Psoas muscle (tissue), 8 donors: ENCODE measurements at places on chromosomes 6 and 20.

GRCh38 chr6:2855061-2855519 lies 13.4 kb upstream of the SERPINB1 start:
- H3K27me3 ChIP-seq = no peaks in the 10 kb centered on the region
- H3K27ac ChIP-seq = peak overlapping the region; percentile 75
- no peak for DNase-seq
- no peaks in the 10 kb centered on the region for H3K36me3 ChIP-seq
- peak overlapping the region; percentile 62 for H3K4me3 ChIP-seq

- H3K4me1 ChIP-seq = no peaks in the 10 kb centered on the region
- no peaks in the 10 kb centered on the region for H3K36me3 ChIP-seq
- no peak overlapping the region for H3K4me3 ChIP-seq
- H3K27ac ChIP-seq = no peak overlapping the region
Measured at GRCh38 chr6:112464901-112465665, 118.0 kb downstream of the RFPL4B start.

DNA sequence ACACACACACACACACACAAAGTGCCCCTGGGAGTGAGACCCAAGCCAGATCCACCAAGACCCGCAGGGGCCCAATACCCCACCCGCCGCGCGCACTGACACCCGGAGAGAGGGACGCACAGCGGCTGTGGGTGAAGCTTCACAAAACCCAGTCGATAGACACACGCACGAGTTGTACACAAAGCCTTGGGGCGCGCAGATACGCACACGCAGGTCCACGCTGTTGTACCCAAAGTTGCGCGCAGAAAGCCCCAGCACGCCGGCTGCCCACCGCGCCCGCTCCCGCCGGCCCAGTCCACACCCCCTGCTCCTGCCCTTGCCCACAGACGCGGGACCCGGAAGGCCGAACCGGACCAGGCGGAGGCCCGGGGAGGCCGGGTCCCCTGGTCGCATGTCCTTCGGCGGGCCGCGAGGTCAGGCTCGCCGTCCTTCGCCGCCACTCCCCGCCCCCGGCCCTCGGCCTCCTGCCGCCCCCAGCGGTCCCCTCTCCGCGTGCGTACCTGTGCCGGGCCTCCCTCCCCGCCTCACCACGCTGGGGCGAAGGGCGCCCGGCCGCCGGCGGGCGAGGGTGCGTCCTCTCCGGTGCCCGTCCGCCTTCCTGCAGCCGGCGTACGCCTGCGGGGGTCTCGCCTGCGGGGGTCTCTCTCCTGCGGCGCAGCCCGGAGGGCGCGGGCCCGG lies at the start of gene TMEM74B:
Gene TMEM74B, minus strand, starts transcription at position 344 of the 678 bp plus-strand sequence. CDS start 1,180 bp downstream, outside the sequence.
- H3K27me3 ChIP-seq = peaks cover 4% of the 10 kb centered on the region
- H3K4me3 ChIP-seq = peak within 1 kb of the TSS; percentile 68
- no peaks in the 10 kb centered on the region for H3K4me1 ChIP-seq
- peaks cover 5% of the 10 kb centered on the region for H3K36me3 ChIP-seq
- no peak within 1 kb of the TSS for H3K27ac ChIP-seq

GRCh38 chr6:28337121-28337520 lies 1.2 kb upstream of the ZSCAN31 start:
- H3K4me3 ChIP-seq = peak overlapping the region; percentile 90
- H3K4me1 ChIP-seq = peaks cover 8% of the 10 kb centered on the region
- H3K36me3 ChIP-seq = no peaks in the 10 kb centered on the region
- peak overlapping the region; percentile 96 for H3K27ac ChIP-seq

DNA sequence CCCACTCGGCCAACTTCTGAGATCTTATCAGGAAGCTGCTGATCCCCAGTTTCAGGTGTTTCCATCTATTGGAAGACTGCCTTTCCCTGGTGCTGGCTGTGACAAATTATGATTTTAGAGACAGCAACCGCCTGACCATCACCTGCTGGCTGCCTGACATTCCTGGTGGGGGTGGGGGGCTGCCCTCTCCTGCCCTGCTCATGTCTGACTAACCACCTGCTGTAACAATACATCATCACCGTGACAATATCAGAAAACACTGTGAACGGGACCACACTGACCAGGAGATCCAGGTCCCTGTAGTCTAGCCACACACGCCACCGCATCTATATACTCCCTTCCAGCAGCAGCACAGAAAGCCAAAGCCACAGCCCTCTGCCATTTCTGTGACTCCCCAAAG lies 537.5 kb downstream of the QKI start:
- no peaks in the 10 kb centered on the region for H3K36me3 ChIP-seq
- H3K27me3 ChIP-seq = no peaks in the 10 kb centered on the region
- H3K4me3 ChIP-seq = no peak overlapping the region
